CD4-positive, alpha-beta memory T cell (primary cell): ENCODE measurements at places on chromosomes 7 and 10. TPM values are rescaled to one million over a fixed set of nuclear protein-coding genes. Genes with fewer than 3 reads are reported as not detected.

Gene PIP
- total RNA-seq, result not detected

Gene TLX1
- not detected for total RNA-seq

- H3K36me3 ChIP-seq, result no peaks in the 10 kb centered on the region
- no peak overlapping the region for H3K27ac ChIP-seq
- no peaks in the 10 kb centered on the region for H3K4me1 ChIP-seq
- no peaks in the 10 kb centered on the region for H3K27me3 ChIP-seq
Observed at GRCh38 chr10:119365773-119366599, 158.6 kb downstream of the GRK5 start.

- peaks cover 12% of the 10 kb centered on the region for H3K27me3 ChIP-seq
- peaks cover 4% of the 10 kb centered on the region for H3K4me1 ChIP-seq
- H3K4me3 ChIP-seq, result no peak overlapping the region
- no peaks in the 10 kb centered on the region for H3K36me3 ChIP-seq
Observed at GRCh38 chr7:28955718-28956607, 2.2 kb downstream of the TRIL start.

- H3K27ac ChIP-seq, result no peak overlapping the region
- H3K4me1 ChIP-seq, result no peaks in the 10 kb centered on the region
- no peak overlapping the region for H3K4me3 ChIP-seq
- H3K36me3 ChIP-seq, result no peaks in the 10 kb centered on the region
- no peaks in the 10 kb centered on the region for H3K27me3 ChIP-seq
- DNase-seq, result no peak
Observed at GRCh38 chr7:112154690-112155089, 51.5 kb downstream of the DOCK4 start.
